CD4-positive, alpha-beta T cell treated with Interleukin-4 for 4 hours (primary cell): ENCODE measurements at places on chromosomes 4 and X.

GRCh38 chr4:4946416-4946815 is 72.8 kb downstream of the CYTL1 start:
- DNase-seq, result no peak

- DNase-seq, result no peak
Measured at GRCh38 chr4:174520660-174521059, 1.6 kb downstream of the HPGD start.

- no peak for DNase-seq
Measured at GRCh38 chrX:72130156-72130761, 1.5 kb downstream of the RTL5 start.

DNA sequence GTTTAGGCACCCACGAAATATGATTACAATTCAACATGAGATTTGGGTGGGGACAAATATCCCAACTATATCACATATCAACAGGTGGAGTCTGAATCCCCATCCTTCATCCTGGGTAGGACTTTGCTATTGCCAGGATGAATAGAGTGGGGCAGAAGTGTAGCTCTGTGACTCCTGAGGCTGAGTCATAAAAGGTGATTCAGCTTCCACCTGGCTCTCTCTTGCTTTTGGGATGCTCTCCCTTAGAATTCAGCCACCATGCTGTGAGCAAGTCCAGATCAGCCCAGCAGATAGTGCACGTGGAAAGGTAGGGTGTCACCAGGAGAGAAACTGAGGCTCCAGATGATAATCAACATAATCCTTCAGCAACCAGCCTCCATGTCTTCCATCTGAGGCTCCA is 193.8 kb upstream of the BCOR start:
- no peak for DNase-seq

DNA sequence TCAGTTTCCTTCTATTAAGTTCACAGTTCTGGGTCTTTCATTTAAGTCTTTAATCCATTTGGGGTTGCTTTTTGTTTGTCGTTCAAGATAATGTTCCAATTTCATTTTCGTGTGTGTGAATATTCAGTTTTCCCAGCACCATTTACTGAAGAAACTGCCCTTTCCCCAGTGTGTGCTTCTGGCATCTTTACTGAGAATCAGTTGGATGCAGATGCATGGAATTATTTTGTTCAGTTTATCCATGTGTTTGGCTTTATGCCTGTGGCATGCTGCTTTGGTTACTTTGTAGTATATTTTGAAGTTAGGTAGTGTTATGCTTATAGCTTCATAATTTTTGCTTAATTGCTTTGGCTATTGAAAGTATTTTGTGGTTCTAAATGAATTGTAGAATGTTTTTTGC is 163.8 kb upstream of the HDX start:
- no peak for DNase-seq

GRCh38 chr4:181477591-181477990 is 765.6 kb upstream of the TENM3 start:
- DNase-seq, result no peak

DNA sequence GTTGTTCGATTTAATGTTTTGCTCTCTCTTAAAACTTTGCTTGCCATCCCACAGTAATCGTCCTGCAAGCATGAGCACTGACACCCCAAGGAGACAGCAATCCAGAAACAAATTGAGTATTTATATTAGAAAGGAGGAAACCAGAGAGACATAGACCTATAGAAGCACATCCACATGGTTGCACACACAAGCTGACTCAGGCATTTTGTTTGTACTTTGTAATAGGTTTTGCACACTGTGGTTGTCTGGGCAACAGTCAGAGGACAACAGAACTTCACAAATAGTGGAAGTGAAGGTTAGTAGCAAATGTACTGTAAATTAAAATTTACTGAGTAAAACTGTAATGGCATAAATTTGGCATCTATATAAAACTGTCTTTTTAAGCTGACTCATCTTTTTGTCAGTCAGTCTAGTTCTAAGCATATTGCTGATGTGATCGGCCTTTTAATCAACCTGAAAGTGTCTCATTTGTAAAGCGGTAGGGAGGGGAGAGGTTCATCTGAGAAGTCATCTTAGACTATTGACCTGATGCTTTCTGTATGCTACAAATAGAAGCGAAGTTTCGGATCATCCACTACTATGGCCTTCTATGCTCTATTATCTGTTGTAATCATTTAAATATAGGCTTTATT is 1624.7 kb downstream of the ARAP2 start:
- DNase-seq, result no peak

DNA sequence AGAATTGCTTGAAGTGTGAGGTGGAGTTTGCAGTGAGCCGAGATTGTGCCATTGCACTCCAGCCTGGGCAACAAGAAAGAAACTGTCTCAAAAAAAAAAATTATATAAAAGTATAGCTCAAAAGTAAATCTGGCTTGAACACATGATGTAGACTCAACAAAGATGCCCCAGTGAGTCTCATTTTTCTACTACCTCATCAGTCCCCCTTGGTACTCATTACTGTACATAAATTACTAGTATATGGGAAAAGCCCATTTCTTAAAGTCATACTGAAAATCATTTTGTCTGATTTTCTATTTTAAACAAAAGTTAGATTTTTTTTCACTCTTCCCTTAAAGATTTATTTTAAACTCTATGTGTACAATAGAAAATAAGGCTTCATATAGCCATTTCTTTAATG is 39.2 kb downstream of the FAM241A start:
- no peak for DNase-seq

- DNase-seq, result no peak
Measured at GRCh38 chrX:40097141-40097503, 636 bp downstream of the BCOR start.

- peak; percentile 27 for DNase-seq
Measured at GRCh38 chrX:65821721-65822496, 154.5 kb downstream of the MSN start.

GRCh38 chr4:39278476-39278875 is 87.7 kb downstream of the RFC1 start:
- no peak for DNase-seq

- DNase-seq, result no peak
Measured at GRCh38 chr4:44231006-44231405, 217.6 kb downstream of the KCTD8 start.

DNA sequence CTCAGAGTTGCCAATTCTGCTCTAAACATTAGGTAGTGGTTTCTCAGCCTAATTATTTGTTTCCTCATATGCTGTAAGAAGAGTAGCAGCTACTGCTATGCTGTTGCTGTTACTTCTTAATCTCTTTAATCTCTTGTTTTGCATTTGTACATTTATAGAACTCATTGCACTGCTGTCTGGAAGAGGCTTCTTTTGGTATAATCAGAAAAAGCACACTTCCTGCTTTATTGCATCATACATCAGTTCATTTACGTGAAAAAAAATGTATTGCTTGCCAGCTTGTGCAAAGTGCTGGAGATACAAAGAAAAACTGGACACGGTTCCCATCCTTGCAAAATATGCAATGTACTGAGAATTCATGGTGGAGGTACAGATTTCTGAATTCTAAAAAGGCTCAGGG is 332.0 kb downstream of the GRXCR1 start:
- no peak for DNase-seq

DNA sequence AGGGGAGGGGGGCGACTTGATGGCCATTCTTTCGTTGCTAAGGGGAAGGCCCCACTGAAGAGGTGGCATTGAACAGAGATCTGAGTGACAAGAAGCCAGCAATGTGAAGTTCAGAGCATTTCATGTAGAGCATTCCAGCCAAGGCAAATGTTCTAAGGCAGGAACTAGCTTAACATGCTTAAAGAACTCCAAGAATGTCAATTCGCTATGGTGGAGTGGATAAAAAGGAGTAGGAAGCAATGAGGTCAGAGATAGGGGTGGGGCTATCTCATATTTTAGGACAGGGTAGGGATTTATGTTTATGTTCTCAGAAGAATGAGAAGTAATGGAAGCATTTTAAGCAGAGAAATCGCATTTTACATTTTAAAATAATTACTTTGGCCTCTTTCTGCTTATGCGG is 130.9 kb downstream of the TTC29 start:
- no peak for DNase-seq

DNA sequence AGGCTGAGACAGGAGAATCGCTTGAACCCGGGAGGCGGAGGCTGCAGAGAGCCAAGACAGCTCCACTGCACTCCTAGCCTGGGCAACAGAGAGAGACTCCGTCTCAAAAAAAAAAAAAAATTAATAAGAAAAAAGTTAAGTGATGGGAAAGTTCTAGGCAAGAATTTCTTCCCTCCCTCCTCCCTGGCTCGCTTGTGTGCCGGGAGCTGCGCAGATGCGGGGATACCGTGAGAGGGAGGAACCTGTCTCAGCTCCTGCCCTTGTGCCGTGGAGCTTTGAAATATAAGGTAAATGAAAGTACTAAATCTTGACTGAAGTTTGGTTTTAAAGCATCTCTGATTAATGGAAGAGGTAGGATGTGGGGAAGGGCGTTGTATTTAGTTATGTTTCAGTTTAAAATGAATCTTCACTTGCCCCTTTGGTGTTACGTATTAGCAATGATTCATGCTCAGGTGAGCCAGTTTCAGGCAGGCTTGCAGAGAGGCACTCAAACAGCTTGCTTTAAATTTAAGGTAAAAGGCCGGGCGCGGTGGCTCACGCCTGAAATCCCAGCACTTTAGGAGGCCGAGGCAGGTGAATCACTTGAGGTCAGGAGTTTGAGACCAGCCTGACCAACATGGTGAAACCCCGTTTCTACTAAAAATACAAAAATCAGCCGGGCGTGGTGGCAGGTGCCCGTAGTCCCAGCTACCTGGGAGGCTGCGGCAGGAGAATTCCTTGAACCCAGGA is 1.4 kb upstream of the UFSP2 start:
- no peak for DNase-seq

DNA sequence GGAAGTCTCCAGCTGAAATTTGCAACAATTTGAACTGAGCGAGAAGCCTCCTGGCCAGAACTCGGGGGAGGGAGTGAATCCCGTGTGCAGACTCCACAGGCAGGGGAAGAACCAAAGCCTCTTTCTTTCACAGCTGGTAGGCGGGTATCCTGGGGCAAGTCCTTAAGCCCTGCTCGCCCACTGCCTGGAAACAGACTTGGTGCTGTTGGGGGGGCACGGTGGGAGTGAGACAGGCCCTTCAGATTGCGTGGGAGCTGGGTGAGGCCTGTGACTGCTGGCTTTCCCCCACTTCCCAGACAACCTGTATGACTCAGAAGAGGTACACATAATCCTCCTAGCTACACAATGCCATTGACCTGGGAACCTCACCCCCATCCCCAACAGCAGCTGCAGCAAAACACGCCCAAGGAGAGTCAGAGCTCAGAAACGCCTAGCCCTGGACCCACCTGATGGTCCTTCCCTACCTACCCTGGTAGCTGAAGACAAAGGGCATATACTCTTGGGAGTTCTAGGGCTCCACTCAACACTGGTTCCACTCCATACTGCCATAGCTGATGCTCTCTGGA is 22.4 kb upstream of the RLIM start:
- DNase-seq, result no peak

DNA sequence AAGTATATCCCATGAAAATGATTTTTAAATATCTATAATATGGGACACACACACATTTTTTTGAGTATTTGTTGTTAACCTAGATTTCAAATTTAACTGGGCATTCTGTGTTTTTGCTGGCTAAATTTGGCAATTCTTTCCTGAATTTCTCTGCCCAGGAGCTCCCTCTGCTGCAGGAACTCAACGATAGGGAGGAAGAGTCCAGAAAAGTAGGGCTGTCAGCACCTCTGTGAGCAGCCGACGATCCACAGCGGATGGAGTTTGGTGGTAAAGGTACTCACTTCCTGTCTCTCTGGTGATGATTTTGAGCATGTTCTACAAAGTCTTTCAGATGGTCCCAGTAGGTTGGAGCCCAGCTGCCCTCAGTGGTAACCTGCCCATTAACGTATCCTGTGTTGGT is 23.1 kb upstream of the TMEM184C start:
- no peak for DNase-seq

DNA sequence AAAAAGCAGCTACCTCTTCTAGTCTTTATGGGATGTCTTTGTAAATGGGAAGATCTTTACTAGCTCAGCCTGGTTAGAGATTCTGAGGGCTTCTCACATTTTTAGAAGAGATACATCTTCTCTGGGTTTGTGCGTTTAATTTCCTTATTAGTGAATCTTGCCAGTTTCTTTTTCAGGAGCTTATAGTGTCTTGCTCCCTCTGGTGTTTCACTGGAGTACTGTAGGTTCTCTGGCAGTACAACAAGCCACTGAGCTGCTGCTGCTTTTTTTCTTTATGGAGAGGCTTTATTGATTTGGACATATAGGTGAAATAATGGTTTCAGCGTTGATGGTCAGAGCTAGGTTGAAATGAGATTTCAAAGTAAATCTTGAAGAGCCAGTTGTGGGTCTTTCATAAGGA is 82.9 kb downstream of the LAS1L start:
- peak; percentile 13 for DNase-seq

DNA sequence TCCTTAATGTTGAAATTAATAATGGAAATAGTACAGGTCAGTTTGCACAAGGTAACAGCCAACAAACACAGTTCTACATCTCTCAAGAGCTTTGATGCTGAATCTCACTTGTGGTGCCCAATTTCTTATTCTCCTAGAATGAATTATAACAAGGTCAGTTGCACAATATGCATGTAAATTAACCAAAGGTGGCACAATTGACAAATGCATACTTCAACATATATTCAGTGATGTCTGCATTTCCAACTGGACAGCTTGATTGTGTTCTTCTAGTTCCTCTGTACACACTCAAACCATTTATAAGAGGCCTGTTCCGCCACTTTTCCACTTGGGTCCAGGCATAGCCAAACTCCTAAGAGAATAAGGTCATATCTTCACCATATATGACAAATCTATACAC is 210.3 kb upstream of the EPHA5 start:
- no peak for DNase-seq

- DNase-seq, result no peak
Measured at GRCh38 chr4:56619160-56619559, 61.9 kb downstream of the HOPX start.

GRCh38 chr4:169485791-169486742 is 126.3 kb downstream of the NEK1 start:
- peak; percentile 48 for DNase-seq

- DNase-seq, result no peak
Measured at GRCh38 chr4:26583538-26583864, 383 bp upstream of the TBC1D19 start.

DNA sequence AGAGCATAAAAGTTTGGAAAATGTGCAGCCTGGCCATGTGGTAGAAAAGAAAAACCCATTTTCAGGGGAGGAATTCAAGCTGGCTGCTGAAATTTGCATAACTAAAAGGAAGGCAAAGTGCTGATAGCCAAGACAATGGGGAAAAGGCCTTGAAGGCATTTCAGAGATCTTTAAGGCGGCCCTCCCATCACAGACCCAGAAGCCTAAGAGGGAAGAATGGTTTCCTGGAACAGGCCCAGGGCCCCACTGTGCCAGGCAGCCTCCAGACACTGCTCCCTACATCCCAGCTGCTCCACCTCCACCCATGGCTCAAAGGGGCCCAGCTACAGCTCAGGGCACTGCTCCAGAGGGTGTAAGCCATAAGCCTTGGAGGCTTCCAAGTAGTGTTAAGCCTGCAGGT is 158.0 kb upstream of the PRDX4 start:
- DNase-seq, result no peak

DNA sequence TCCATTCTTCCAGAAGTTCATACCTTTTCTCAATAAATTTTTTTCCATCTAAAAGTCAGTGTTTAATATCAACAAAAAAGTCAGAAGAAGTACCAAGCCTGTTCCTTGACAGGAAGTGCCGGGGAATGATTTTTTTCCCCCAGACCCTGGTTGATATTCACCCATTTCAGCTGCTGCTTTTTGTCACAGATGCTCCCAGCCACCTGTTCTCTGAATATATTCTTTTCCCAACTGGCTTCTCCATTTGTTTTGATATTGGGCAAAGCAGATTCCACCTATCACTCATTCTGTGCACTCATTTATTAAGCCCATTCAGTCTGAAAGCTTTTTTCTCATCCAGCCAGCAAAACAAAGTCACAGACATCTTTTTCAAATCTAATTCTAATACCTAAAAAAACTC is 139.9 kb downstream of the FRMPD4 start:
- no peak for DNase-seq

- no peak for DNase-seq
Measured at GRCh38 chr4:47831026-47831679, 6.7 kb downstream of the CORIN start.
